ENCODE measurements at places on chromosomes 7 and 10. TPM values are rescaled to one million over a fixed set of nuclear protein-coding genes. Genes with fewer than 3 reads are reported as not detected.
A peak's percentile ranks its signal among the peaks of the same experiment; 100 is the strongest.

- peaks cover 9% of the 10 kb centered on the region for H3K4me1 ChIP-seq
- H3K36me3 ChIP-seq: no peaks in the 10 kb centered on the region
- no peak overlapping the region for H3K27ac ChIP-seq
These were observed 6.6 kb downstream of the LAT2 start for GRCh38 chr7:74216361-74216761.

GRCh38 chr10:48821111-48821510 lies 118.5 kb downstream of the LRRC18 start:
- H3K36me3 ChIP-seq: no peaks in the 10 kb centered on the region
- no peaks in the 10 kb centered on the region for H3K4me1 ChIP-seq
- no peak overlapping the region for H3K4me3 ChIP-seq
- no peak overlapping the region for H3K27ac ChIP-seq

- DNase-seq: no peak
- H3K27ac ChIP-seq: no peak overlapping the region
- no peaks in the 10 kb centered on the region for H3K36me3 ChIP-seq
- H3K27me3 ChIP-seq: no peaks in the 10 kb centered on the region
These were observed 17.2 kb downstream of the ANK3 start for GRCh38 chr10:60372436-60372835.

DNA sequence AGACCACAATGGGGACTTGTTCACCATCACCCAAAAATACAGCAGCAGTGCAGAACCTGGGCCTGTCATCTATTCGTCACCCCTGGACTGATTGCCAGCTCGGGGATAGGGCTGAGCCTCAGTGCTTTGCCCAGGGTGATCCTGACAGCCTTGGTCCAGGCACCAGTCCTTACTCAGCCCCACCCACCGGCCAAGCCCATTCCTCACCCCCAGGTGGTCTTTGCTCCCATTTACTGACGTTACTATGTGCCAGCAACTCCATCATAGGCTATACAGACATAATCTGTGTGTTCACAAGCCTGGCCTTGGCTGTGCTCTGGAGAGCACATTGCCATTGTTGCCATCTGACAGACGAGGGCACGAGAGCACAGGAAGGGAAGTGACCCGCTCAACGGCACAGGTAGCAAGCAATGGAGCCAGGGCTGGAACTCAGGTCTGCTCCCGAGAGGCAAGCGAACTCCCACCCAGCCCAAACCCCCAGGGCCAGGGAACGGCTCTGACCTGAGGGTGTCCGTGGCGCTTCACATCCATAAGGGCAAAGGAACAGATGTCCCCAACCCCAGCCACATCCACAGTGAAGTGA lies 6.8 kb downstream of the ATG9B start:
- DNase-seq: no peak
- peak overlapping the region; percentile 68 for H3K4me3 ChIP-seq
- no peaks in the 10 kb centered on the region for H3K36me3 ChIP-seq
- peaks cover 65% of the 10 kb centered on the region for H3K4me1 ChIP-seq
- no peak overlapping the region for H3K27ac ChIP-seq

DNA sequence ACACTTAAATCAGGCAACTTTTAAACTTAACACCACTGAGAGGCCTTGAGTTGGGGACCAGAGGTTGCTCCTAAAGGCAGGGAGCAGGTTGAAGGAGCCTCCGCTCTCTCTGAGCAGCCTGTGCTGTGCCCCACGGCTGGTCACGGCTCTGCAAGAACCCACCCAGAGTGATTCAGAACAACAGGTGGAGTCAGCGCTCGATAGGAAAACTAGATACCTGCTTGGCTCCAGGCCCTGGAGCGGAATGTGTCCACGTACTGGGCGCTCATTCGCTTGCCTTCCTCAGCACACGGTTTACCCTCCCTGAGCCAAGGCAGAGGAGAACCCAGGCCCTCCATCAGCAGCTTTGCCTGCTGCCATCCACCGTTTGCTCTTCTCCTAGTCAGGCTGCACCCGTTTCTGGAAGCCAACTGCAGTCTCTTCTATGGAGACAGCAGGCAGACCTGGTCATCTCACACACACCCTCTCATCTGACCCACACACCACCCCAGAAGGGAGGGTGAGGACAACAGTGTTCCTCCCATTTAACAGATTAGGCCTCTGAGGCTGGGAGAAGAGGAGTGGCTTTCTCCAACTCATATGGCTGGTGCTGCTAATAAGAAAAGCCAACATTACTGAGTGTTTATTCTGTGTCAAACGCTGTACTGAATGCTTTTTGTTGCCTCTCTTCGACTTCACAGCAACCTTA lies 37.6 kb upstream of the PDCD4 start:
- H3K4me1 ChIP-seq: peaks cover 26% of the 10 kb centered on the region
- no peak overlapping the region for H3K27ac ChIP-seq
- DNase-seq: no peak
- H3K27me3 ChIP-seq: no peaks in the 10 kb centered on the region

GRCh38 chr10:97117372-97117771 lies 68.4 kb downstream of the SLIT1 start:
- no peak overlapping the region for H3K27ac ChIP-seq
- no peaks in the 10 kb centered on the region for H3K27me3 ChIP-seq
- no peak for DNase-seq
- no peaks in the 10 kb centered on the region for H3K36me3 ChIP-seq
- no peak overlapping the region for H3K4me3 ChIP-seq

GRCh38 chr7:30214651-30215137 lies 69.7 kb upstream of the ZNRF2 start:
- DNase-seq: no peak
- H3K4me1 ChIP-seq: no peaks in the 10 kb centered on the region
- no peaks in the 10 kb centered on the region for H3K27me3 ChIP-seq
- H3K4me3 ChIP-seq: no peak overlapping the region
- no peaks in the 10 kb centered on the region for H3K36me3 ChIP-seq

DNA sequence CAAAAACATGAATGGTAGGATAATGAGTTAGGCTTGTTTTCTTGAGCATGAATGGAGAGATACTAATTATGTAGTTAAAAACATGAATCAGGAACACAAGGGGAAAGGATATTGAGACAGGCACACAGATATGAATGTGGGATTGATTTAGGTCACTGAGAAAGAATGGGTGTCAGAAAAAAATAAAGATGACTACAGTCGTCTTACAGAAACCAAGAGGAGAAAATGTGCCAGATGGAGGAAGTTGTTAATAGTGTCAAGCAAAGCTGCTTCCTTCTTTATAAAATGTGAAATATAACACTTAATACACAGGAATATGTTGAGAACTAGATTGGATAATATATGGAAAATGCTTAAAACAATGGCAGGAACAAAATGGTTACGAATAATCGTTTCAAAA lies 173.3 kb upstream of the BET1 start:
- no peak overlapping the region for H3K4me3 ChIP-seq
- H3K36me3 ChIP-seq: no peaks in the 10 kb centered on the region
- no peaks in the 10 kb centered on the region for H3K27me3 ChIP-seq
- no peak overlapping the region for H3K27ac ChIP-seq

DNA sequence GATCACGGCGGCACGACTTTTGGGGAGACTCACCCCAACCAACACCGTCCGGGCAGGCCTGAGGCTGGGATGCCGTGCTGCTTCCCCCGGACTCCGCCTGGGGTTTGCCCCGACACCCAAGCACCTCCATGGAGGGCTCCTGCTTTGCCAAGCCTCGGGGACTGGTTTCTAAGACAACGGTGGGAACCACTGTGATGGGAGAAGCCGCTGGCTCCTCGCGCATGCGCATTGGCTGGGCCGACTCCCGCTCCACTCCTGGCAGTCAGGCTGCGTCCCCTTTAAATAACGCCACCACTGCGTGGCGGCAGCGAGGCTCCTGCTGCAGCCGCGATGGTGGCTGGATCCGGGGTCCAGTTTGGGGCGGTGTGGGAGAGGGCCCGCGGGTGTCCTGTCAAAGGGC lies 201.0 kb downstream of the ZNF716 start:
- no peaks in the 10 kb centered on the region for H3K36me3 ChIP-seq
- H3K4me3 ChIP-seq: no peak overlapping the region
- no peak for DNase-seq
- no peaks in the 10 kb centered on the region for H3K27me3 ChIP-seq
- no peak overlapping the region for H3K27ac ChIP-seq
- no peaks in the 10 kb centered on the region for H3K4me1 ChIP-seq

DNA sequence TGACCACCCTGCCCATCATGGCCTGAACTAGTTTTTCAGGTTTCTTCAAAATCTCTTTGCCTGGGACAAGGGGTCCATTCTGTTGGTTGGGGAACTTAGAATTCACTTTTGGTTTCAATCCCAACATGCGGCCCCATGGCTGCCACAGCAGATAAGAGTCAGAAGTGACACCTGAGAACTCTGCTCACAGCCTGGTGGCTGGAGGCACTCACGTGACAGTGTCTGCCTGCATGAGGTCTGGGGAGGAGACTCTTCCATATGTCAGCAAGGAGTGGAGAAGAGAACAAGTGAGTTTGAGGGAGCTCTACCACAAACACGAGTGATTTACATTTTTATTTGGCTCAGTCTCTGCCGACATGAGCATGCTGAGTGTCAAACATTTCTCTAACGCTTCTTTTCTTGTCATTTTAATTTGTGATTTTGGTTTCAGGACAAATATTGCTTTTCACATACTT lies 370.4 kb downstream of the TNS3 start:
- no peaks in the 10 kb centered on the region for H3K27me3 ChIP-seq
- DNase-seq: no peak
- H3K36me3 ChIP-seq: no peaks in the 10 kb centered on the region
- no peak overlapping the region for H3K4me3 ChIP-seq
- no peak overlapping the region for H3K27ac ChIP-seq

DNA sequence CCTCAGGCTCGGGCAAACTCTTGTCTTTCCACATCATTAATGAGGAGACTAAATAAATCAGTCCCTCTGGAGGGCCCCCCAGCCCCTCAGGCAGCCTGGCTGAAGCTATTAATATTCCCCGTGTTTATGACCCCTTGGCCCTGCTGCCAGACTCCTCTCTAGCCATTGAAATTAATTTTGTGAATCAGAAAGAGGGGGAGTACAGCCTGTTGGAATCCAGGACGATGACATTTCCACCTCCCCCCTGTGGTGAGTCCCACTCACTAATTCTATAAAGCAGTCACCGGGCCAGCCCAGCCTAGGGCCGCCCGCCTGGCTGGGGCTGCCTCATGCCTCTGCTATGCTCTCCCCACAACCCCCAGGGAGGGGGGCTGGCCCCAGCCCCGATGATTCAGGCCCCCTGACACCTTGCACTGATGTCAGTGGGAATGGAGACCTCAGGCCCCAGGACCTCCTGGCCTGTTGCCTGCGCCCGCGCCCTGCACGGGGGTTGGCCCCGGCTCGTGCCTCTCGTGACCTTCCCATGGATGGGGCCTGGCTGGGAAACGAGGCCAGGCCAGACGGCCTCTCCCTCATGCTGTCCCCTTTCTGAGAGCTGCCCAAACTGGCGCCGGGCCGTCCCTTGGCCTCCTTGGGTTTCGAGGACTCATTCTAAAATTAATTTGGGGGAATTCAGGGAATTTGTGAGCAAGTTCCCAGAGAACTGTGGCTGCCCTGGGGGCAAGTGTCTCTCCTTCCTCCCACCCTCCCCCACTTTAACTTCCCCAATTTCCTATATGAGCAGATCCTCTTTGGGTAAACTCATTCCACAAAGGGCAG lies 34.0 kb downstream of the TMEM270 start:
- no peak overlapping the region for H3K27ac ChIP-seq
- H3K4me3 ChIP-seq: no peak overlapping the region
- no peak for DNase-seq
- no peaks in the 10 kb centered on the region for H3K36me3 ChIP-seq
- no peaks in the 10 kb centered on the region for H3K27me3 ChIP-seq

- H3K36me3 ChIP-seq: no peaks in the 10 kb centered on the region
- no peaks in the 10 kb centered on the region for H3K27me3 ChIP-seq
- no peak overlapping the region for H3K4me3 ChIP-seq
These were observed 18.3 kb upstream of the TMEM26 start for GRCh38 chr10:61471491-61471890.

DNA sequence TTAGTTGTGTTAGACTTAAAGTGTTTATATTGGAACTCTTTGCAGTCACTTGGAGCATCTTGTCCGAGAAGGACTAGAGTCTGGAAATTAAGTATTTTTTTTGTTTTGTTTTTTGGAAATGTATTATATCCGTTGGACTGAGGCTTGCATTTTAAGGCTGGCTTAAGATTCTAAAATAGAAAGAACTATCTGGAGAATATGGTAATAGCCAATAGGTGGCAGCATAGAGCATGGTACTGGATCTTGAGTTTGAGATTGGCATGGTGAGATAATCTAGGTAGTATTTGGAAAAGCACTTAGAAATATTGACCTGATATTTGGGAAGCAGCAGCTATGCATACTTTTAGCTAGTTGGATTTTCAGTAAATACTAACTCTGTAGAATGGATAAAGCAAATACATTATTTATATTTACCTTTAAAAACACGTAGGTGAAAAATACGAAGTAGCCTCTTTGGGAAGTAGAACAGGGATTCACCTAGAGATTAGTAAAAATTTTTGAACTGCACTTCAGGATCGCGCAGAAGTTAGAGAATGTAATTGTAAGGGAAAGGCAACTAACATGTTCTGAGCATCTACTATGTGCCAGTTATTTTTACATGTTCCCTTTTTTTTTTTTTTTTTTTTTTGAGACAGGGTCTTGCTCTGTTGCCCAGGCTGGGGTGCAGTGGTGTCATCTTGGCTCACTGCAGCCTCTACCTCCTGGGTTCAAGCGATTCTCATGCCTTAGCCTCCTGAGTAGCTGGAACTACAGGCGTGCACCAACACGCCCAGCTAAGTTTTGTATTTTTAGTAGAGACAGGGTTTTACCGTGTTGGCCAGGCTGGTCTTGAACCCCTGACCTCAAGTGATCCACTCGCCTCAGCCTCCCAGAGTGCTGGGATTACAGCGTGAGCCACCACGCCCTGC lies 78.6 kb downstream of the LCOR start:
- no peaks in the 10 kb centered on the region for H3K36me3 ChIP-seq
- H3K4me1 ChIP-seq: peaks cover 5% of the 10 kb centered on the region
- H3K27ac ChIP-seq: no peak overlapping the region
- no peak overlapping the region for H3K4me3 ChIP-seq
- no peaks in the 10 kb centered on the region for H3K27me3 ChIP-seq

GRCh38 chr7:495761-496321 lies 23.8 kb downstream of the PDGFA start:
- no peaks in the 10 kb centered on the region for H3K36me3 ChIP-seq
- no peaks in the 10 kb centered on the region for H3K27me3 ChIP-seq
- H3K4me3 ChIP-seq: no peak overlapping the region
- no peaks in the 10 kb centered on the region for H3K4me1 ChIP-seq
- DNase-seq: no peak

DNA sequence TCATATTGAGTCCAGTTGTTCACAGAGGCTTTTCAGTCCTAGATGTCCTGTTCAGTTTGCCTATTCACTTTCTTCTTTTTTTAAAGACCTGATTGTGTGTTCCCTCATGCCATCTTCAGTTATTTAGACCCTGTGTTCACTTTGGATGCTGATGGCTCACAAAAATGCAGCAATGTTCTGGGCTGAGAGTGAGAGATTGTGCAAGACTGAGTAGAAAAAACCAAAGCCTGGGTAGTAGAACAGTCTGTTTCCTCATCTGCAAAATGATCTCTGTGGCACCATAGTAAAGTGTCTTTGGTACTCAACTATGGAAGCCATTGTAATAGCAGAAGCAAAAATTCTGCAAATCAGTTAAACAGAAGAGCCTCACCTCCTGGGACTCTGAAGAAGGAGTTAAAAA lies 43.2 kb downstream of the AKR1B1 start:
- H3K4me1 ChIP-seq: no peaks in the 10 kb centered on the region
- H3K27me3 ChIP-seq: no peaks in the 10 kb centered on the region
- no peak overlapping the region for H3K27ac ChIP-seq
- H3K36me3 ChIP-seq: no peaks in the 10 kb centered on the region

Gene ARMC3
- not detected for total RNA-seq

Gene FAM180A
- total RNA-seq: not detected

Gene PIK3CG
- total RNA-seq: 32.3 TPM

Gene DIP2C
- 6.0 TPM for total RNA-seq

Gene ARHGAP22
- total RNA-seq: 0.20 TPM

Gene RBP4
- not detected for total RNA-seq

Gene FAM25C
- total RNA-seq: not detected

Gene PDE1C
- not detected for total RNA-seq

Gene MBL2
- total RNA-seq: not detected

Gene NEUROG3
- not detected for total RNA-seq

Gene PPP1R17
- not detected for total RNA-seq

Gene THAP5
- 52.8 TPM for total RNA-seq

Gene ABCC2
- 6.5 TPM for total RNA-seq

Gene FGFR2
- total RNA-seq: 0.58 TPM

Data from CD4-positive, alpha-beta memory T cell (primary cell).